ENCODE measurements at places on chromosomes 13 and 19.

DNA sequence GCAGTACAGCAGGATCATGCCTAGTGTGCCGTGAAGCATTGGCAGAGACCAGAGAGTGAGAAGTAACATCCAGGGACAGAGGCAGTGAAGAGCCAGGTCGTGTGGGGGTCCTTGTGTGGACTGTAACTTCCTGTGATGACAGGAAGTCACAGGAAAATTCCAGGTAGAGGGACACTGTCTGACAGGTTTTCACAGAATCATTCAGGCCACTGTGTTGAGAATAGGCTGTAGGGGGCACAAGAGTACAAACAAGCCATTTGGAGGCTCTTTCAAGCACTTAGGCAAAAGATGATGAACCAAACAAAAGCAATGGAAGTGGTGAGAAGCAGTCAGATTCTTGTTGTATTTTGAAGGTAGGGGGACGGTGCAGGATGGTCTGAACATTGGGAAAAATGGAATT is 46.4 kb downstream of the N4BP2L1 start:
- DNase-seq = no peak

DNA sequence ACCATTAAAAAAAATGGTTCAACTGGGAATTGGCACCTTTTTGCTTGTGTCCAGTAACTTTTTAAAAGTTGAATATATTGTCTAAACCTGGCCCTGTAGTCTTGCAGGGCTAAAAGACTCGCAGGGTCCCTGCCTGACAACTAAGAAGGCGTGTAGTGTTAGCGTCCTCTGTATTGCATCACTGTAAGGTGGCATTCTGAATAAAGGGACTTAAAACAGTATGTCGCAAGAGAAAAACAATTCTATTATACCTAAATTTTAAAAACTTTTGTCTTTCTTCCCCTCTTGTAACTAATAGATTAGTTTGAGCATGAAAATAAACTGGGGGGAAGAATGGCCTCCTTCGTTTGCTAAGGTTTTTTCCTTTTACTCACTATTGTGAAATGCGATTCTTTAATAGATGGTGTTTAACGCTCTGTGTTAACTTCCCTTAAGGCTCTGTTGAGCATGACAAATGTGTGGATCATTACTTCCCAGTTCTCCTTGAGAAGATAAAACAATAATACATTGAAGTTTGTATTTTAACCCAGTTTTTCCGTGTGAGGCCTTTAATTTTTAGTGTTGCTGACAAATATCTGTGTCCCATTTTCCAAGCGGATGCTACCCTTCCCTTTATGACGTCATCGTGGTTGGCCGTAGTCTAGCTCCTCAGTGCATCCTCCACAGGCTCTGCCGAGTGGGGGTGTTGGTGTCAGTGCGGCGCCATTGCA is 134.6 kb downstream of the KATNAL1 start:
- no peak for DNase-seq

DNA sequence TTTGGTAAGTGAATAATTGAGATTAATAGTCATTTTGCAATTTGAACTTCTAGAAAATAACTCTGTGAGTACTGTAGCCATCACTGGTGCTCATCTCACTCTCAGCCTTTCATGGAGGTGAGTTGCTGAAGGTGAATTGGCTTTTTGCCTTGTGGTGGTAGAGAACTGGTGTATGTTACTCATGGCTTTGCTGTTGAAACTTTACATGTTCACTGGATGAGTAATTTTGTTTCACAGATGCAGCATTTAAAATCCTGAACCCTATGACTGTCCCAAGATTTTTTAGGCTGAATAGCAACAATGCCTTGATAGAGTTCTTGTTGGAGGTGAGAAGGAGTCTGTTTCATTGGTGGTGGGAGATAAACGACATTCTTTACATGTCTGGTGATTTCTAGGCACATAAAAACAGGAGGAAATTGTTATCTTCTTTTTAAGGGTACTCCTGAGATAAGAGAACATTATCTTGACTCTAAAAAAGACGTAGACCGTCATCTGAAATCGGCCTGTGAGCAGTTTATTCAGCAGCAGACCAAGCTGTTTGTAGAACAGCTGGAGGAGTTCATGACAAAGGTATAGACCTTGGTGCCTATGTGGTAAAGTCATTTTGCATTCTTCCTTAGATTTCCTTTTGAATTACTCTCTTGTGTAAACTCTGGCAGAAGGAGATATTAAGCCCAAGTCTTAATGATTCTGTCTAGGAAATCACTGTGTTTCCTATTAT is 53.9 kb downstream of the COG3 start:
- no peak for DNase-seq

- no peak for DNase-seq
Observed at GRCh38 chr13:71491010-71491409, 376.0 kb downstream of the DACH1 start.

DNA sequence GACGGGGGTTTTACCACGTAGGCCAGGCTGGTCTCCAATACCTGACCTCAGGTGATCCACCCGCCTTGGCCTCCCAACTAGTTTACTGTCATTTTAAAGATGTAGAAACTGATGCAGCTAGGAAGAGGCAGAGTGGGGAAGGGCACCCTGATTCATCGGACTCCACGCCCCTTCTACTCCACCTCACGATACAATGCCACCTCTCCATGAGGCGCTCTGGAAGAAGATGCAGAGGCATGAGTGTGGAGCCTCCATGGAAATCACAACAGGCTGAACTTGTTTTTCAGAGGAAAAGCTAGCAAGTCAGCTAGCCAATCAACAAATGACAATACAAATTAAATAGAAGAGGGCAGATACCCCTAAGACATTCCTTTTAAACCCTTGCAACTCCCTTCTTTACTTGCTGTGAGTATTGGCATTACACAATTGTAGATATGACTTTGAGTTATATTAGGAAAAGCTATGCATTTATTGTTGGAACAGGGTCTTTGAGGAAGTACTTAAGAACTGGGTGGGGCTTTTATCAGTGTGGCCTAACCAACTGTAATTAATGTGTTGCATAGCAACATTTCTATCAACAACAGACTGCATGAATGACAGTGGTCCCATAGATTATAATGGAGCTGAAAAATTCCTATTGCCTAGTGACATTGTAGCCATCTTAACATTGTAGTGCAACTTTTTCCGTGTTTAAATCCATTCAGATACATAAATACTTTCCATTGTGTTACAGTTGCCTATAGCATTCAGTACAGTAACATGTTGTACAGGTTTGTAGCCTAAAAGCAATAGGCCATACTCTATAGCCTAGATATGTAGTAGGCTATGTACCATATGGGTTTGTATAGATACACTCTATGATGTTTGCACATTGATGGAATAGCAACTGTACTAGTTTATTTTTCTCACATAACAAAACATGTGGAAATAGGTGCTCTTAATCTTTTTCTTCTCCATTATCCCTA is 17.6 kb downstream of the WDFY2 start:
- no peak for DNase-seq

DNA sequence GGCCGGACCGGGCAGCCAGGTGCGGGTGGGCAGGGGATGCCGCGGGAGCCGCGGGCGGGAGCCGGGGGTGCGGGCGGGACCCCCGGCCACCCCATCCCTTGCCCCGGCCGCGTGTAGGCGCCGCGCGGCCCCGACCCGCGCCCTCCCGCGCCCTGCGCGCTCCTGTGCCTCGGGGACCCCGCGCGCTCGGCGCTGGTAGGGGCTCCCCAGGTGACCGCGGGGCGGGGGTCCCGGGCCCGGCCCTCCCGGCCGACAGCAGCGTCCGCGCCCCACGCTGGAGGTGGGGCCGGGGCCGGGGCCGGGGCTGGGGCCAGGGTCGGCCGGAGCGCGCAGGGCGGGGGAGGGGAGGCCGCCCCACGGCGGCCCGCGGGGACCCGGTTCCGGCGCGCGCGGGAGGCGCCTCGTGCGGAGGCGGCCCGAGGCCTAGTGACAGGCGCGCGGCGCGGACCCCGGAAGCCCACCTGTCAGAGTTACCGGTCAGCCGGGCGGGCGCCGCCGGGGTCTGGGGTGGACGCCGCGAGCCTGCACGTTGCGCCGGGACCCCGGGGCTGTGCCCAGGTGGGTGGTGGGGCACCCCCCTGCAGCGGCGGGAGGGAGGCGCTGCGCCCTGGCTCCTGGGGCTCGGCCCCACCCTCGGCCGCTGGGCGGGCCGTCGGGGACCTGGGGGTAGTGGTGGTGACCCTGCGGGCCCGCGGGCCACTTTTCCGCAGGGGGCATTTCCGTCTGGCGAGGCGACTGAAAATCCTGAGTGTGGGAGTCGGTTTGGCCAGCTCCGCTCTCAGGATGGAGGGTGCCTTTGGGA is 518 bp downstream of the TFDP1 start:
- DNase-seq = no peak

DNA sequence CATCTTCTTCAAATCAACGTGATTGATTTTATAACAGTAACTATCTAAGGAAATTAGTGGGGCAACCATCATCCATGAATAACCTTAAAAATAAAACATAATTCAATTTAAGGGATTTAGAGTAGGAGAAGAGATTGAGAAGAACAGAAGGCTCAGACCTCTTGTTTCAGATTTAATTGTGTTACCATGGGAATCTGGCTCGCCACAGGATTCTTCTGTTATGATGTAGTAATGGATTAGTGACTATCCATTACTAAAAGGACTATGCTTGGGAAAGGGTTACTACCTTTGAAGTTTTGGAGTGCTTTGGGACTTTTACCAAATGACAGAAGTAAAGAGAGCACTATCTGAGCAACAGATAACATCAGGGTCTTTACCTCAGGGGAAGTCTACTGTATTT is 13.2 kb downstream of the FREM2 start:
- no peak for DNase-seq

- no peak for DNase-seq
Observed at GRCh38 chr13:73231471-73231870, 172.7 kb downstream of the KLF5 start.

DNA sequence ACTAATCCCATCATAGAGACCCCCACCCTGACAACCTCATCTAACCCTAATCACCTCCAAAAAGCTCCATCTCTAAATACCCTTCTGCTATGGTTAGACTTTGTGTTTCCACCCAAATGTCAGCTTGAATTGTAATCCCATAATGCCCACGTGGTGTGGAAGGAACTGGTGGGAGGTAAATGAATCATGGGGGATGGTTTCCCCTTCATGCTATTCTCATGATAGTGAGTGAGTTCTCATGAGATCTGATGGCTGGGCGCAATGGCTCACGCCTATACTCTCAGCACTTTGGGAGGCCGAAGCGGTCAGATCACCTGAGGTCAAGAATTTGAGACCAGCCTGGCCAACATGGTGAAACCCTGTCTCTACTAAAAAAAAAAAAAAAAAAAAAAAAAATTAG is 2.6 kb downstream of the VMAC start:
- no peak for DNase-seq

GRCh38 chr19:1360818-1361461 is 22.8 kb upstream of the NDUFS7 start:
- no peak for DNase-seq

GRCh38 chr13:73228546-73228945 is 169.7 kb downstream of the KLF5 start:
- DNase-seq = no peak

- no peak for DNase-seq
Observed at GRCh38 chr19:5933391-5934068, 19.5 kb downstream of the CAPS start.

- no peak for DNase-seq
Observed at GRCh38 chr19:29714371-29714952, 599 bp downstream of the C19orf12 start.

DNA sequence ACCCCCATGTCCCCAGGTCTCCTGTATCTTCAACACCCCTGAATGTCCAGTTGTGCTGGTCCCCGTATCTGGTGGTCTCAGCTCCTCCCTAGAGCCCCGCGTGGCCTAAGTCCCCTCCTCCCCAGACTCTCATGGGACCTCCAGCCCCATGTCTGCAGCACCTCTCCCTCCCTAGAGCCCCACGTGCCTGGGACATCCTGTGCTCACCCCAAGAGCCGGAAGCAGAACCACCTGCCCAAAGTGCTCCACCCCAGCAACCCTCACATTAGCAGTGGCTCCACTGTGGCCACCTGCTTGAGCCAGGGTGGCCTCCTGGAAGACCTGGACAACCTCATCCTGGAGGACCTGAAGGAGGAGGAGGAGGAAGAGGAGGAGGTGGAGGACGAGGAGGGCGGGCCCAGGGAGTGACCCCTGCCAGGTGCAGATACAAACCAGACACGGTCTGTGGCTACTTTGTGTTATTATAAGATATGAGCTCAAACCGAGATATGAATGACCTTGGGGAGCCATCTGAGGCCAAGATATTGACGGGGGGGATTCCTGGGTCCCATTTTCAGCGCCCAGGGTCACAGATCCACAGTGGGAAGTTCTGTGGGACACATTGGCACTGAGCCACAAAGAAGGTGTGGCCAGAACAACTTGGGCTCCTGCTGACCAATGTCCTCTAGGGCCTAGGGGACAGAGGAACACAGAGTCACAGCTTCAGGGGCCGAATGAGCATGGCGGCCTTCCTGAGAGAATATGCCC is 6.0 kb downstream of the SHFL start:
- no peak for DNase-seq

DNA sequence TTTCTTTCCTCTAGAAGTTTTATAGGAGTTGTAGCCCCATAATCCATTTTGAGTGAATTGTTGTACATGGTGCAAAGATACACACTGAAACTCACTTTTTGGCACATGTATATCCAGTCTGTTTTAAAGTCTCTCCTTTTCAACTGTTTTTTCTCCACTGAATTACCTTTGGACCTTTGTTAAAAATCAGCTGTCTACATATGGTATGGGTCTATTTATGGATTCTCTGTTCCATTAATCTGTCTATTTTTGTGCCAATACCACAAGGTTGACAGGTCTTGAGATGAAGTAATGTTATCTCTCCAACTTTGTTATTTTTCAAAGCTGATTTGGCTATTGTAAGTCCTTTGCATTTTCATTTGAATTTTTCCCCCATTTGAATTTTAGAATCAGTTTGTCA is 4.7 kb downstream of the HNRNPA1L2 start:
- DNase-seq = no peak

DNA sequence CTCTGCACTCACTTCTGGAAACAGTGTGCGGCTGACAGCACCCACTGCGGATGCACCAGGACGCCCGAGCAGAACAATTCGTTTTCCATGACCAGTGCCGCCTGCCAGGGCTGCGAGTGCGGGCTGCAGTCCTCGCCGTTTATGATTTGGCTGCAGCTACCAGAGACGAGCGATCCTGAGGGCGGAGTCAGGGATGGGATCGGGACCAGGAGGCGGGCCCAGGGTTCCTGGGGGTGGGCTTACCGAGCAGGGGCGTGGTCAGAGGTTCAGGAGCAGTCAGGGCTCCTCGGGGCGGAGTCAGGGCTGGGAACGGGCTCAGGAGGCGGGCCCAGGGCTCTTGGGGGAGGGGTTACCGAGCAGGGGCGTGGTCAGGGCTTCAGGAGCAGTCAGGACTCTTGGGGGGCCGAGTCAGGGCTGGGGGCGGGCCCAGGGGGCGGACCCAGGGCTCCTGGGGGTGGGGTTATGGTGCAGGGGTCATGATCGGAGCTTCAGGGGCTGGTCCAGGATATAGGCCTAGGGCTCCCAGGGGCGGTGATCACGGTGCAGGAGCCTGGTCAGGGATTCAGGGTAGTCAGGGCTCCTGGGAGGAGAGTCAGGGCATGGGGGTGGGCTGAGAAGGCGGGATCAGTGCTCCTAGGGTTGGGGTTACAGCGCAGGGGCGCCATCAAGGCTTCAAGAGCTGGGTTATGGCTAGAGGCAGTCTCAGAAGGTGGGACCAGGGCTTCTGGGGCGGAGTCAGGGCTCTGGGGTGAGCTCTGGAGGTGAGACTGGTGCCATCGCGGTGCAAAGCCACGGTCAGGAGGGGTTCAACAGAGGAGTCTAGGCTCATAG is 1.7 kb downstream of the KLK4 start:
- no peak for DNase-seq
